ENCODE measurements at places on chromosomes 5 and 9. TPM values are rescaled to one million over a fixed set of nuclear protein-coding genes. Genes with fewer than 3 reads are reported as not detected.
A peak's percentile ranks its signal among the peaks of the same experiment; 100 is the strongest.

BHMT2 gene
- total RNA-seq: 24.1 TPM

DNA sequence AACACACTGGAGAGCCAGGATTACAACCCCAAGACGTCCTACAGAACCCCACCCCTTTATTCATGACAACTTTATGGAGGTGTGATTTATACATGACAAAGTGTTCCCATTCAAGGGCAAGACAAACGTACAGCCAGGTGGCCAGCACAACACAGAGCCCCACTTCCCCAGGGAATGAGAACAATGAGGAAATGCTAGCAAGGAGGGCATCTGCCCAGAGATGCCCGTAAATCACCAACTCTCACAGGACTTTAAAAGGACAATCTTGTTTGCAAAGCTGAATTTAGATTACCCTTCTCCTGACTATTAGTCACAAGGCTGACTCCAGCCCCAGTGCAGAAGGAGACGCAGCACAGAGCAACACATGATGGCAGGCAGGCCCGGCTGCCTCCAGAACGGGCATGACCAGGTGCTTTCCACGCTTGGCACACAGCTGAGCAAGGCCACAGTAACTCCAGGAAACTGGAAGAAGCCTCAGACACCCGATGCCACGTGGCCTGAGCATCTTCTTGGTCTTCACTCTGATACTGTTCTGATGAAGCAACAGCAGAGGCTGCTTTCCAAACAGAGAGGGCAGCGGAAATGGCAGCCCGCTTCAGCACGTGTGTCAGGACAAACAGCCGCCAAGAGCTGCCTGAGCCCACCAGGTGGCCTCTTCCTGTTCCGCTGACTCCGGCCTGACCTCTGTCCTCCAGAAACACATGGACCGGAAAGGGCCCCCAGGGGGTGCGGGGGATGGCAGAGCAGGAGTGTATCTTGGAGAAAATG, 51.4 kb downstream of the ROR2 start:
- DNase-seq: peak; percentile 9
- H3K4me3 ChIP-seq: no peak overlapping the region
- peaks cover 16% of the 10 kb centered on the region for H3K4me1 ChIP-seq
- no peaks in the 10 kb centered on the region for H3K27me3 ChIP-seq

DRD1 gene
- total RNA-seq: not detected

DNA sequence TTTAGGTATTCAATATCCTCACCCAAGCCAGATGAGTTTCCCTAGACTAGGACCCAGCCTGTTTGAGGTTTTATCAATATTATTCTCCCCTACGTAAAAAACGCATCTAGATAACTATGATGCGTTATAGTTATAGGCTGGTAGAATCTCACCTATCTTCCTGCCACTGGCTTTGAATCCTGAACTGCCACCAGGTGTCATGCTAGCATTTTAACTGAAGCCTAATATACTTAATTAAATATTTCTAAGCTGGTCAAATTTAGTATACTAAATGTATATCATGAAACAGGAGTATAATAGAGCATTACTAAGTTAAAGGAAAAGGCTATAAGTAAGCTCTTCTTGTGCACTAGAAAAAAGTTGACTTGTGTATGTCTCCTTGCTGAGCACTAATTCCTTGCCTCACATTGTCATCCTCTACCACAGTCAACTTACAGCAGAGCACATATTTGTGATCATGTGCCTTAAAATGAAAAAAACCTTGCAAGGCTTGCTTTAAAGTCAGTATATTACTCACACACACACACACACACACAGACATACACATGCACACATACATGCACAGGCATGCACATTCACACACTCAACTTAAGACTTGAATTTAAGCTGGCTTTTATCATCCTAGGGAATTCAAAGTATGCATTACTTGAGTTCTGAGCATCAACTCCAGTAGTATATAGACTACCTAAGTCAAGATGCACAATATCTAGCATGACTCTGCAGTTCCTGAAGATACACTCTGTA, 303.4 kb downstream of the ADGRV1 start:
- no peaks in the 10 kb centered on the region for H3K36me3 ChIP-seq
- no peak for DNase-seq
- no peak overlapping the region for H3K27ac ChIP-seq
- peaks cover 8% of the 10 kb centered on the region for H3K4me1 ChIP-seq

RNF208 gene
- total RNA-seq: 1.8 TPM

DNA sequence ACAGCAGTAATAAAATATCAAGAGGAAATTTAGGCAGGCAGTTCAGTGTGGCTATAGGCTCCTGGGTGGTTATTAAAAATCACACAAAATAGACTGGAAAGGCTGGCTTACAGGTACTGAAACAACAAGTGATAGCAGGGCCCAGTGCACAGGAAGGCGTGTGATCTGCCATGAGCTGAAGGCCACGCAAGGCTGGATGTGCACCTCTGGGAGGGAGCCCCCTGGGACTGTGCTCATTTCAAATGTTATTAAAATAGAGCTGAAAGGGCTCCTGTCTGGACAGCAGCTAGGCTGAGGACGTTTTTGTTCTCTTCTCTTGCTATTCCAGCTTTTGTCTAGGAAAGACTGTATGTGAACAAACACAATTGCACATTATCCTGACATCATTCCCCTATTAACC, 324.3 kb upstream of the RFX3 start:
- DNase-seq: no peak
- H3K4me3 ChIP-seq: no peak overlapping the region
- H3K27ac ChIP-seq: no peak overlapping the region
- no peaks in the 10 kb centered on the region for H3K36me3 ChIP-seq
- no peaks in the 10 kb centered on the region for H3K4me1 ChIP-seq

DNA sequence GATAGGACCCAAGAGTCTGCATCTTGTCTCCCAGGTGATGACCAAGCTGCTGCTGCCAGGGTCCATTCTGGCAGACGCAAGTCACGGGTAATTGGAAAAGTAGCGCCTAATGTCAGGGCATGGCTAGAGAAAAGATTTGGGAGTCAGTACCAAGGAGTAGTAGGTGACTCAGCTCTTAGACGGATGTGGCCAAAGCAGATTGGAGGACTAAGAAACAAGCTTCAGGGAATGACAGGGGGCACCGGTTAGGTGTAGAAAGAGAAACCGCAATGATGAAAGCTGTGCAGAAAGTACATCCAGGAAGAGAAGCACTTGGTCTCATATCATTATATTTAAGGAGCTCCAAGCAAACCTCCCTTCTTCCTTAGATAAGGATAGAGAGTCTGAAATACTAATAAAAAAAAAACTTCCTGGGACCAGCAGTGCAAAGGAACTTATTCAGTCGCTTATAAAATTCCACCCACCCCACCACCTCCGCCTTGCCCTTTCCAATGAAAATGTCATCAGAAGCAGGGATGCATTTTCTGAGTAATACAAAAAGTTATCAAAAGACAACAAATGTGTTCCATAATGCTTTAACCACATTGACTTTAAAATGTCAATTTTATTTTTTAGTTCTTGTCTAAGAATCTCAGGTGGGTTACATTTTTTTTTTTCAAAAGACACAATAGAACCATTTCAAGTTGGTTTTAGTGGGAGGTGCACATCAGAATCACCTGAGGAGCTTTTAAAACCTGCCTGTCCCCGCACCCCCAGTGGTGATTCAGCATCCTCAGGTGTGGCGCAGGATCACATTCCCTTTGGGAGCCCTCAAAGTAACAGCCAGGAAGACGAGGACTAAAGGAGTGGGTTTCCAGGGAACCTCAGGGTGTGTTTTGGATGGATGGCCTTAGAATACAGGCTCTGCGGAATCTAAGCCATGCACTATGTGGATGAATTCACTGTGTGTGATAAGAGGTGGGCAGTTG, 31.2 kb downstream of the PTPN3 start:
- peaks cover 11% of the 10 kb centered on the region for H3K4me1 ChIP-seq
- H3K27ac ChIP-seq: no peak overlapping the region
- no peak for DNase-seq
- H3K4me3 ChIP-seq: no peak overlapping the region

GRCh38 chr5:82396396-82396795, 118.2 kb upstream of the RPS23 start:
- H3K27ac ChIP-seq: peak overlapping the region; percentile 3
- no peaks in the 10 kb centered on the region for H3K27me3 ChIP-seq
- no peaks in the 10 kb centered on the region for H3K36me3 ChIP-seq
- H3K4me1 ChIP-seq: peaks cover 20% of the 10 kb centered on the region
- H3K4me3 ChIP-seq: no peak overlapping the region

- peaks cover 4% of the 10 kb centered on the region for H3K27me3 ChIP-seq
- H3K36me3 ChIP-seq: no peaks in the 10 kb centered on the region
- H3K27ac ChIP-seq: no peak overlapping the region
- H3K4me3 ChIP-seq: no peak overlapping the region
- DNase-seq: no peak
These were observed 19.3 kb upstream of the ANKH start for GRCh38 chr5:14890846-14891245.

DNA sequence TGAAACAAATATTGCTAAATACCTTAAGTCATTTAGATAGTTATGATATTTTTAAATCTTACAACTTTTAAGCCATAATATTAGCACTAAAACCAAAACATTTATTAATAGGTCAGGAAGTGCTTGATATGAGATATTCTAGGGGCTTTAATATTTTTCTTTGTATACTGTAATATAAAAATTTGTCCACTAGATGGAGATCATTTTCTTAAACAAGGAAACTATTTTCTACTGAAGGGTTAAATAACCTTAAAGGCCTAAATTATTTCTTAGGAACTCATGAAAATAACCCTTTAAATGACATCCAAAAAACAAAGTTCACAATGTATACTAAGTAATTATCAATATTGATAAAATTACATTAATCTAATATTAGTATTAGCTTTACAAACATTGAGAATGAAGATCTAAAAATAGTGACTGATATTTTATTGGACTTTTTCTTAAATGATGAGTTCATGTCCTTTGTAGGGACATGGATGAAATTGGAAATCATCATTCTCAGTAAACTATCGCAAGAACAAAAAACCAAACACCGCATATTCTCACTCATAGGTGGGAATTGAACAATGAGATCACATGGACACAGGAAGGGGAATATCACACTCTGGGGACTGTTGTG, 635.7 kb downstream of the RAB3C start:
- no peak overlapping the region for H3K27ac ChIP-seq
- DNase-seq: peak; percentile 8
- peaks cover 24% of the 10 kb centered on the region for H3K4me1 ChIP-seq
- H3K4me3 ChIP-seq: no peak overlapping the region

- H3K4me1 ChIP-seq: no peaks in the 10 kb centered on the region
- DNase-seq: no peak
- no peaks in the 10 kb centered on the region for H3K27me3 ChIP-seq
- no peak overlapping the region for H3K4me3 ChIP-seq
These were observed 84.4 kb upstream of the STARD4 start for GRCh38 chr5:111596705-111597104.

GZMA gene
- total RNA-seq: not detected

- H3K36me3 ChIP-seq: no peaks in the 10 kb centered on the region
- no peaks in the 10 kb centered on the region for H3K27me3 ChIP-seq
- no peaks in the 10 kb centered on the region for H3K4me1 ChIP-seq
- DNase-seq: no peak
- H3K4me3 ChIP-seq: no peak overlapping the region
These were observed 214.2 kb downstream of the SLF1 start for GRCh38 chr5:94832685-94833084.

- DNase-seq: no peak
- H3K4me3 ChIP-seq: no peak overlapping the region
- no peak overlapping the region for H3K27ac ChIP-seq
- no peaks in the 10 kb centered on the region for H3K4me1 ChIP-seq
These were observed 87.0 kb downstream of the ERBIN start for GRCh38 chr5:66013397-66013796.

DNA sequence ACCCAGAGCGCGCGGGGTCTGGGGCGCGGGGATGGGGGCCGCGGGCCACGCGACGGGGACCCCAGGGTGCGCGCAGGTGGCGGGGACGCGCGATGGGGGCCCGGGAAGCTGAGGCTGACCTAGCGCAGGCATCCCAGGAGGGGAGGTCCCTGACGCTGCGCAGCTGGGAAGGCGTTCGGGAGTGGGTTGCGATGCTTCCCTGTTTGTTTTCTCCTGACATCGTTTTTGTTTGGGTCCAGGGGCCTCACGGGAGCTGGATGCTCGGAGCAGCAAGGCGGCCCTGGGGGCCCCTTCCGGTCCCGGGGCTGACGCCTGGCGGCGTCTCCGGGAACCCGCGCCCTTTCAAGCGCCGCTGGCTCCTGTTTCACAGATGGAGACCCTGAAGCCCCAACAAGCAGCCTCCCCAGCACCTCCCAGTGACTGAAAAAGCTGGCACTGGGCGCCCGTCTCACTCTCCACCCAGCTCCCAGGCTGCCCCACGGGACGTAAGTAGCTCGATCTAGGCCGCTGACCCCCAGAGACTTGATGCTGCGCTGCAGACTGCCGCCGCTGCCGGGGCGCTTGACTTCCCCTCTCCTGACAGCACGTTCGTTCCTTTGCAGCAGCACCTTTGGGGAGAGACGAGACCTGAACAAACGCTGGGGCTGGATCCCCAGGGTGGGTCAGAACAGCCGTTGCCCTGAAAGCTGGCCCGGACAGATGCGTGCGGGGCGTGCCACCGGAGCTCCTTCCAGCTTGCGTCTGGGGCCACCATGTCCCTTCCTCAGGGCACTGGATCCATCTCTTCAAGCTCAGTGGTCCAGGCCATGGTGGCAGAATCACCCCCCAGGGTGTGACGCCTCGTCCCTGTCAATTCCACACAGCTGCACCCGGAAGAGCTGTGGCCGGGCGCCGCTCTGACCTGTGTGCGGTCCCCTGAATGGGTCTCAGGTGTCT, 593 bp downstream of the BRD3OS start:
- peaks cover 29% of the 10 kb centered on the region for H3K4me1 ChIP-seq
- H3K27me3 ChIP-seq: no peaks in the 10 kb centered on the region
- H3K36me3 ChIP-seq: no peaks in the 10 kb centered on the region
- peak; percentile 36 for DNase-seq
- peak overlapping the region; percentile 85 for H3K4me3 ChIP-seq
- no peak overlapping the region for H3K27ac ChIP-seq

CCDC171 gene
- 2.5 TPM for total RNA-seq

Measured in HepG2 (cell line).